ENCODE measurements at places on chromosomes 13 and 19.

- no peak for DNase-seq
Measured at GRCh38 chr19:14525729-14526128, 3.7 kb upstream of the TECR start.

DNA sequence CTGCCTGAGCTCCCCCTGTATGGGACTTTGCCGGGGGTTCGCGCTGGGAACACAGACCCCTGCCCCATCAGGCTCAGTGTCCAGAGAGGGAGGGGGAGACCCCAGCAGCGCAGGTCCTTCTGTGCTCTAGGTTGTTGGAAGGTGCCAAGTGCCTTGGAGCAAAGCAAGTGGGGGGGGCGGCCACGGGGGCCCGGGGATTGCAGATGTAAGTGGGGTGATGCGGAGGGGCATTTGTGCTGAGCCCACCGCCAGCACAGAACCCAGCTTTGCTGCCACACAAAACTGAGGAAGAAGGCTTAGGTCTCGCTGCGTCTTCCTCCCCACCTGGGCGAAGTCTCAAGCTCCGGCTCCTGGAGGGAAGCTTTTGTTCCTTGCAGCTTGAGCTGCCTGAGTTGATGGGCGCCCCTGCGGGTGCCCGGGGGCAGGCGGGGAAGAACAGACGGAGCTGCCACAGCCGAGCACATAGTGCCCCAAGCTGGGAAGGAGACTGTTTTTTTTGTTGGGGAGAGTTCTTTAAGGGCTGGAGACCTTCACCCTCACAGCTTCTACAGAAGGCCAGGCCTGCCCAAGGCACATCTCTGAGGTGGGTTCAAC is 1.5 kb upstream of the NTN5 start:
- no peak for DNase-seq

GRCh38 chr13:78827471-78827870 is 168.5 kb upstream of the OBI1 start:
- DNase-seq = no peak

- no peak for DNase-seq
Measured at GRCh38 chr13:26423629-26424028, 133.9 kb upstream of the WASF3 start.

GRCh38 chr13:29846475-29847256 is 3.8 kb downstream of the UBL3 start:
- no peak for DNase-seq

DNA sequence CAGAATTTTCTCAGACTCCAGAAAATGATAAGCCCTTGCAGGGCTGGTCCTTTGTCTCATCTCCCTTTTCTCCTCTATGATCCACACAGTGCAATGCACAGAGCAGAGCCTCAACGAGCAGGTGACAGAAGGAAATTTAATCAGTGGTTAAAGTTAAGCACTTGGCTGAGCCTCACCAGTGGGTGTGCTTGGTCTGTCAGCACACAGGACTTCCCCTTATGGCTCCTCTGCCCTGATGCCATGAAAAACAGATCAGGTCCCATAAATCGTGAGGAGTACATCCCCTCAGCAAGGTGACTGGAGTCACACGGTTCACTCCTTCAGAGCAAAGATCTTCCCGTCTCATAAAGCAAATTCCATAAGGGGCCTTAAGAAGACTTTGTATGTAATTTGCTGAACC is 818.2 kb downstream of the UQCRFS1 start:
- no peak for DNase-seq

DNA sequence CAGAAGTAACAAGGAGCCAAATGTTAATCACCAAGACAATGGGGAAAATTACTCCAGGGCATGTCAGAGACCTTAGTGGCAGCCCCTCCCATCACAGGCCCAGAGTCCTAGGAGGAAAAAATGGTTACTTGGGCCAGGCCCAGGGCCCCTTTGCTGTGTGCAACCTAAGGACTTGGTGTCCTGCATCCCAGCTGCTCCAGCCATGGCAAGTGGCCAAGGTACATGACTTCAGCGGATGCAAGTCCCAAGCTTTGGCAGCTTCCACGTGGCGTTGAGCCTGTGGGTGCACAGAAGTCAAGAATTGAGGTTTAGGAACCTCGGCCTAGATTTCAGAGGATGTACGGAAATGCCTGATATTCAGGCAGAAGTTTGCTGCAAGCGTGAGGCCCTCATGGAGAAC is 46.7 kb downstream of the OR10H4 start:
- DNase-seq = no peak

GRCh38 chr13:79258489-79258888 is 147.6 kb downstream of the RBM26 start:
- DNase-seq = no peak

DNA sequence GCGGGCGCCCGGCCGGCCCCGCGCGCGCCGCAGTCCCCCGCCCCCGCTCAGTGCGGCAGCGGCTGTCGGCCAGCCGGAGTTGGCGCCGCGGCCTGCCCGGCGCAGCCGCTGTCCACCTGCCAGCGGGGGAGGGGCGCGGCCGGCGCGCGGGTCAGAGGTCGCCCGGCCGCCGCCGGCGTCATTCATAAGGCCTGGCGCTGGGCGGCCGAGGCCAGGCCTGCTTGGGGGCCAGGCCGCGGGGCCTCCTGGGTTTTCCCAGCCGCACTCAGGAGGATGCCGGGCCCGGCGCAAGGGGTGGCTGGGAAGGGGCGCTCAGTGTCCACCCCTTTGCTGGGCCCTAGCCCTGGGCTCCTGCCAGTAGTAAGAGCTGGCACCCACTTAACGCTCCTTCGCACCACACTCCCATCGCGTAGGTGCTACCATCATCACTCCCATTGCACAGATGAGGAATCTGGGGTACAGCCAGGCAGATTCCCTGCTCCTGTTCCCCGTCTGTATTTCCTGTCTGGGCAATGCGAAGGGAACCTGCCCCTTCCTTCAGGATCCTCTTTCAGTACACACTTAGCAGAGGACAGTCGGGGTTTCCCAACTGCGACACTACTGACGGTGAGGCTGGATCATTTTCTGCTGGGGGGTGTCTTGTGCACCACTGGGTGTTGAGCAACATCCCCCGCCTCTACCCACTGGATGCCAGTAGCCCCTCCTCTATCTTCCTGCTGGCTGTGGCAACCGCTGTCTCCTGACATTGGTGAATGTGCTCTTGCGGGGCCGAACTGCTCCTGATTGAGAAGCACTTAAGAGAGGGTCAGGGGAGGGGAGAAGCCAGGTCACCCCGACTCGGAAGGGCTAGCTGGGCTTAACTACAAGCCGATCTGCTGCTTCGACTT is 846 bp upstream of the PRKACA start:
- DNase-seq = peak; percentile 38

GRCh38 chr19:1938071-1938470 is 2.9 kb upstream of the CSNK1G2 start:
- no peak for DNase-seq

GRCh38 chr13:57874530-57874929 is 243.0 kb downstream of the PCDH17 start:
- no peak for DNase-seq

- DNase-seq = no peak
Measured at GRCh38 chr19:28482221-28482620, 730.7 kb downstream of the UQCRFS1 start.

DNA sequence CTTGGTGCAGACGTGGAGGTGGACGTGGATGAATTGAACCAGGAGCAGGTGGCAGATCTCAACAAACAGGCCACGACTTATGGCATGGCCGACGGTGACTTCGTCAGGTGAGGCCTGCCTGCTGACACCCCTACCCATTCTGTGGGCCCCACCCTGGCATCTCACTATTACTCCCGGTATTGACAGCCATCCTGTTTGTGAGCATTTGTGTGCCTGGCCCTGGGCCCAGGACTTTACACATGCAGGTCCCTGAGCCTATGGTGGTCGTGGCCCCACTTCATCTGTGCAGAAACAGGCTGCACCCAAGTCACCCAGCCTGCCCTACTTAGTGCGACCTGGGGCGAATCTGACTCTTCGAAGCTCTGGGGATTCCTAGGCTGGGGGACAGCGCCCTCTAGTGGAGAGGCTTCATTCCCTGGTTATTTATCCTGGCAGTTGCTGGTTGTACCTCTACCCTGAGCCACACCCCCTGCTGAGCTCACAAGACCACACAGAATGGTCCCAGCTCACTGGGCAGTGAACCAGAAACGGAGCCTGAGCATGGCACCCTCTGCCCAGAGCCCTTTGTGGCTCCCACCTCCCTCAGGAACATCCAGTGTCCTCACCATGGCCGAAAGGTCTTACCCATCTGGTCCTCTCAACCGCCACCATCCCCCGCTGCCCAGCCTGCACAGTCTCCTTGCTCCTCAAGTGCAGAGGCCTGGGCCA is 16.9 kb downstream of the ZNF296 start:
- DNase-seq = peak; percentile 78

DNA sequence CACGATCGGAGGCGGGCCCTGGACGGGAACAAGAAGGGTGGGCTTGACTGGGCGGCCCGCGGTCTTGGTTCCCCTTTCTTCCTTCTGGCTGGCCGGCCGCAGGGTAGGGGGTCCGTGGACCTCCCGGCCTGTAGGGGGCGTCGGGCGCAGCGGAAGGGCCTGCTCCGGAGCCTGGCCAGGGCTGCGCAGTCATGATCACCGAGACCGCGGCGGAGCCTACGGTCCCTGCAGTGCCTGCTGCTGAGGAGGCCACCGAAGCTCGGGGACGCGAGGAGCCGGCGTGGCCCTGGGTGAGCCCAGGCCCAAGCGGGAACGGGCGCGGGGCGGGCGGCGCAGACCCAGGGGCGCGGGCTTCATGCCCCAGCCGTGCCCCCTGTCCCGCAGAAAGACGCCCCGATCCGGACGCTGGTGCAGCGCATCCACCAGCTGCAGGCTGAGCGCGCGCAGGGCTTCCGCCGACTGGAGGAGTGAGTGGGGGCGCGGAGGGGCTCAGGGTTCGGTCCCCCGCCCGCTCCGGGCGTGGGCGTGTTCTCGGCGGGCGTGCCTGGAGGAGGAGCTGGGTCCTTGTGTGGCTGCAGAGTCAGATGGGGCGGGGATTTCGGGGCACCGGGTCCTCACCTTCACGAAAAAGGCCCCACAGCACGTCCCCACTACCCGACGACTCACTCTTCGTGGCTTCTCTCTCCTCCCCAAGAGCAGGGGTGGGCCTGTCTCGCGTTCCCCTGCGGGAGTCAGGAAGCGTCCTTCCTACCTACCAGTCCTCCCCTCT is at the start of gene REX1BD:
Gene REX1BD (plus strand): TSS at position 188 of the 769 bp plus-strand sequence. CDS start 4 bp downstream, at position 192.
- DNase-seq = peak; percentile 89

GRCh38 chr13:30529085-30529834 is 63.5 kb upstream of the HMGB1 start:
- no peak for DNase-seq

DNA sequence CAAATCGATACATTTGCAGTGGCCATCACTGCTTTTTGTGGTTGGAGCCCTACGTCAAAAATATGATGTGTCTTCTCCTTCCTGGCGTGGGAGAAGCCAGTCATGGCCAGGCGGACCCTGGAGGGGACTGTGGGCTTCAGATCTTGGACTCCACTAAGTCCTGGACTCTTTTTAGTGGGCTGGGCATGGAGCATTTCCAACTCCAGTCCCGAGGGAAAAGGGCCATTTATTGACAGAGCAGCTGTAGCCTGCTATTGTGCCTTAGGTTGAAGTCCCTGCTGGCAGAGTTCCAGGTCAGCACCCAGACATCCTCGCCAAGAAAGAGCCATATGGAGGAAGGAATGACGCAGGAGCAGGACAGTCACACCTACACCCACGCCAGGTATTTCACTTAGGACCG is 179.2 kb upstream of the ZNF507 start:
- DNase-seq = no peak

DNA sequence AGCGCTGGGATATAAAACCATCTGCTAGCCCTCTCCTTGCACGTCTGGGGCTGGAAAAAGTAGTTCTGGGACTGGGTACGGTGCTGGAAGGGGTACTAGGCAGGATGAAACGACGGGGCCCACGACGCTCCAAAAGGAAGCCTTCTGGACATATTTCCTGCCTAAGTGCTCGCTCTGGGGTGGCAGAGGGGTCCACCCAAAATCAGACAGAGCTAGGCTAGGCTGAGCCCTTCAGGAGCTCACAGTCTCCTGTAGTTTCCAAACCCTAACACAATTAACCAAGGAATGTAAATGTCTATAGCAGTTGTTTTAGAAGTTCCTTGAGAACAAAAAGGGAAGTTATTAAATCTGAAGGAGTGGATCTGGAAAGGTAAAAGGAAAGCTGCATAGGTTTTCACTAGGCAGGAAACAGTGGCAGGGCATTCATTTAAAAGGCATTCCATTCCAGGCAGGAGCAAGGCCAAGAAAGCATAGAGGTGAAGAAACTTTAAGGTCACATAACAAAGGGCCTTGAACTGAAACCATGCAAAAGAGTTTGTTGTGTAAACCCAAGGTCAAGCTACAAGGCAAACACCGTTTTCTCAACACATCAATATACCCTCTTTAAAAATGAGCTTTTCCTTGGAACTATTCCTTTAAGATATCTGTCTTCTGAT is 634 bp upstream of the DIAPH3 start:
- no peak for DNase-seq

DNA sequence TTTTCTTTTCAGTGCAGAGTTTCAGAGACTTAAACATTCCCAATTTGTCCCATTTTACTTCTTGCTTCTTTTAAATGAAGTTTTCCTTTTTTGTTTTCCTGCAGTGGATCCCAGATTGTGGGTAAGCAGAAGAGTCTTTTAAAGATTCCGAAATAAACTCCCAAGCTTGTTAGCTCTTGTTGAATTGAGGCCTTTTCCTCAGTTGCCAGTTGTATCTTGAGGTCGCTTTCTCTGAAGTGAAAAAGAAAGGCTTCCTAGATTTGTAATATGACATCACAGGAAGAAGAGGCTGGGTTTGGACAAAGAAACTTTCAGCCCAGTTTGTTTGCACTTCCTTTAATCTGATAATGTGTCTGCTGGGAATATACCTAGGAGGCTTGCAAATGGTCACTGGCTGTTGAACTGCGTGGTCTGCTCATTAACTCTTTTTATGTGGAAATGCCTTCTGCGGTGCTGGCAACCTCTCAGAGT is at the start of gene LPAR6:
Gene LPAR6 (minus strand): TSS at position 233 of the 471 bp plus-strand sequence. CDS start 690 bp downstream, outside the sequence.
- peak; percentile 49 for DNase-seq

GRCh38 chr19:30158067-30158892 is 213.9 kb upstream of the ZNF536 start:
- no peak for DNase-seq

DNA sequence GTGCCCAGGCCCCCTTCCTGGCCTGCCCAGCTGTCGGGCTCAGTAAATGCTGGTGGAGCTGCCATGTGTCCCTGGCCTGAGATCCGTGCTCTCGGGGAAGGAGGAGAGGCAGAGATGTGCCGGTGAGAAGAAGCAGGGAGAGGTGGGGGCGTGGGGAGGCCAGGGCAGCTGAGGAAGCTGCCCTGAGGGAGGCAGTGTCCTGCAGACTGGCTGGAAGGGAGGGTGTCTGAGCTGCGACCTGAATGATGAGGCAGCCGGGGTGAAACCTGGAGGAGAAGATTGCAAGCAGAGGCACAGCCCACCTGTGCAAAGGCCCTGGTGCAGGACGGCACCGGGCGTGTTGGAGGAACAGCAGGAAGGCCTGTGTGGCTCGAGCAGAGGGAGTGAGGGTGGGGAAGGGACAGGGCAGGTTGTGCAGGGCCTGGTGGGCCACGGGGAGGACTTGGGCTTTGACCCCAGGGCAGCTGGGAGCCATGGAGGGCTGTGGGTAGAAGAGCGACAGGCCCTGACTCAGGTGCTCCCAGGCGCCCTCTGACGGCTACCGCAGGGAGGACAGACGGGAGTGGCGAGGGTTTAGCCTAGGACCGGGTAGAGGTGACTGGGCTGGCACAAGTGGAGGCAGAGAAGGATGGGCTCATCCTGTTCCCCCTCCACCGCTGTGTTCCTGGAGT is 14.0 kb upstream of the CELF5 start:
- peak; percentile 53 for DNase-seq

GRCh38 chr13:95269756-95270155 is 31.5 kb downstream of the ABCC4 start:
- no peak for DNase-seq
